ENCODE measurements at places on chromosomes 2 and 18. TPM values are rescaled to one million over a fixed set of nuclear protein-coding genes. Genes with fewer than 3 reads are reported as not detected.

Gene ATP8B1
- 1.4 TPM for total RNA-seq

GRCh38 chr2:136132825-136133155 lies 14.8 kb upstream of the CXCR4 start:
- DNase-seq: no peak

Gene BUB1
- total RNA-seq: 25.5 TPM

DNA sequence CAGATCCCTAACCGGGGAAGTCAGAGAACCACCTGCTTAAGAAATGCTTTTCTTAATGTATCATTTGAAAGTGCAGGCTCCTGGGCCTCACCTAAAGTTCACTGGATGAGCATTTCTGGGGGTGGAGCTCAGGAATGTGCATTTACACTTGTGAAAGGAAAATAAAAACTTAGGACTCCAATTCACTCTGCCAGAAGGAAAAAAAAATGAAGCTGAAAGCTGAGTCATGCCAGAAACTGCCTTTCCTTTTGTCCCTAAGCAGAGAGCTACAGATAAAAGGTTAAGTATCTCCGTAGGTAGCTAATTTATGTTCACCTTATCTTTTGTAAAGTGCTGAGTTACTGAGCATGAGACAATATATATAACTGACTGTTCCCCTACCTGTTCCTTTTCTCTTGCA lies 229.5 kb upstream of the MEX3C start:
- peak; percentile 25 for DNase-seq

- DNase-seq: peak; percentile 75
Measured at GRCh38 chr2:102082571-102083392, 59.8 kb upstream of the IL1R1 start.

DNA sequence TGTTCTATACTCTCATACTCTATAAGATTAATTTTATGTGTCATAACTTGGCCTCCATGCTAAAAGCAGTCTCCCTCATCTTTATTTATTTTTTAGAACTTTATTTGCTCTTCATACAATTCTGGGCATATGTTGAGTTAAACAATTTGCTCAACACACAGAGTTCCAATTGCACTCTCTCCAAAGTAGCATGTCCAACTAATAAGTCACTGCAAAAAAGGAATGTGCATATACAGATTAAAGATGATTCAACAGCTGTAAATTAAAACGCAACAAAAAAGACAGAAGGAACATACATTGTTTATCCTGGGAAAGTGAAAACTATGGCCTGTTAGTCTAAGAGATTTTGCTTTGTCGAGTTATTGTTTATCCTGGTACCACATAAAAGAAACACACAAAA lies 277.7 kb upstream of the ACVR2A start:
- DNase-seq: no peak

DNA sequence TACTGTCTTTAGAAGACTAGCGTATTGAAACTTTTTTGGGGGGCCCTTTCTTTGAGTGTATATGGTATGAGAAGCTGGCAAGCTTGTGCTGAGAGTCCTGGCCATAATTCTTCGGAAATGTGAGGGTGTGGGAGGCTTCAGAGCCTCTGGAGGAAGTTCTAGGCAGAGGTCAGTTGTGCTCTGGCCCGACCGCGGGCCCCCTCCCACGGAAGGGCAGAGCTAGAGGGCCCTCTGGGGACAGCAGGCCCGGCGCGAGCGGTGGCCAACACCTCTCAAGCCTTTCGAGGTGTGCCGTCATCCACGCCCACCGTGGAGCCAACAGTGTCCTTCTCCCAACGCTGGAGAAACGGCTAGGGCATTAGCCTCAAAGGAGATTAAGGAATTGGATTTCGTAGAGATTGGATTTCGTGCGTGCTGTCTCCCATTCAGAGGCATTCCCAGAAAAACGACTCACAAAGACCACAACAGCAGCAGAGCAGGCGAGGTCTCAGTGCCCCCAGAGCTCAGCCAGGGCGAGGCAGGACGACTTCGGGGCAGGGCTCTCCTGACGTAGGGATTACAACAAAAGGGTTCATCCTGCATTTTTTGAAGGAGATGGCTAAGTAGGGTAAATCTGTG lies 2.2 kb upstream of the MTCL1 start:
- DNase-seq: no peak

GRCh38 chr2:15819562-15820256 lies 120.6 kb upstream of the MYCN start:
- no peak for DNase-seq

GRCh38 chr2:190637281-190637734 lies 11.6 kb upstream of the NAB1 start:
- peak; percentile 61 for DNase-seq

DNA sequence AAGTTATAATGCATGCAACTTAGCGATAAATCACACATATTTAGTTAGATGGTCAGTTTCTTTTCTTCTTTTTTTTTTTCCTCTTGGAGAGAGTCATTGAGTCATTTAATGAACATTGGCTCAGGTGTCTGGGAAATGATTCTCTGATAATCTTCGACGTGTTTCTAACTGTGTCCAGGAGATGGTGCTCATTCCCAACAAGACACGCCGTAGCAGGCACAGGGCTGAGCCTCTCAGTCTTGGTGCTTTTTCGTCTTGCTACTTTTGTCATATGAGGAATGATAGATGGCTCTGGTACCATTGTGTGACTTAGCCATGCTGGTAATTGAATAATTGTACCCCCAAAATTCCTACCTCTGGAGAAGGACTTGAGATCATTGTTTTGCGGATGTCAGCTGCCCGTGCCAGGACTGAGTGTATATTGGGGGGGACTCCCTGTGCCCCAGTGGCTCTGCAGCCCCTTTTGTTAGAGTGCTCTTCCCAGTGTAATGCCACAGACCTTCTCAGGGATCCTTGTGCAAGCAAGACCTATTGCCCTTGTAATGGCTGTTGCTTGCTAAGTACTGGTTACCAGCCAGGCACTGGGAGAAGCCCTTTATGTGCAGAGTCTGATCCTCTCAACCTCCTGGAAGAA lies 107.6 kb upstream of the CYRIA start:
- DNase-seq: peak; percentile 74

Gene MAL
- not detected for total RNA-seq

DNA sequence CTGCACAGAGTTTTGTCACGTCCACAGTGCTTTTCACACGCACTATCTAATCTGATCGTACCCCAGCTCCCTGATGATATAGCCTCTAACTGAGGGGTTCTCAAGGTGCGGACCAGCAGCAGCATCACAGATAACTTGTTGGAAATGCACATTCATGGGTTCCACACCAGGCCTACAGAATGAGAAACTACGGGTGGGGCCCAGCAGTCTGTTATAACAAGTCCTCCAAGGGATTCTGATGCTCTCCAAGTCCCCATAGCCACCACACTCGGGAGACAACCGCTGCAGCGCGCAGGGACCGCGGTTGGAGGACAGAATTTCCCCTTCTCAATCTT lies 745 bp upstream of the BZW1 start:
- no peak for DNase-seq

Gene TMEM150A
- 14.5 TPM for total RNA-seq
